ENCODE measurements at places on chromosomes 5 and 9.

GRCh38 chr5:122532035-122532434, 220.0 kb downstream of the SNCAIP start:
- no peak for DNase-seq

DNA sequence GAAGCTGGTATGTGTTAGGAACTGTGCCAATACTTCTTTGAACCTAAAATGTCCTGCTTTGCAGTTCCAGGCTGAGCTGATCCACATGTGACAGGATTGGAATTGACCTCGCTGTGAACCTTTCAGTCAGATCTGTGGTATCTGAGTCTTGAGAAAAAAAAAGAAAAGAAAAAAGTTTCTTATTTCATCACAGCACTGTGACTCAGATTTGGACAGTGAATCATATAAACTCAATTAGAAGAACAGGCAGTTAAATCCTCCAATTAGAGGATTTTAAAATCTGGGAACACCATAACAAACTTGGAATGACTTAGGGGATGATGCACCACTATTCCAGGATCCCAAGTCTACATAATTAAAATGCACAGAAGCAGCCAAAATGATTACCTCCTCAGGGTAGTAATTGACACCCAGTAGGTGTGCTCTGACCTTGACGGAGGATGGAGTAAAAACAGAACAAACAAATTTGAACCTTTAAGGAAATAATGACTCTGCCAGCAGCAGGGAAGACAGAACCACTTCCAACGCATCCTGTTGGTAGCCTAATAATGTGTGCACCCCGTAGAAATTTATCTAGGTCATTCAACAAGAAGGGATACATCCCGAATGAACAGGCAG, 57.8 kb upstream of the RAI14 start:
- no peak for DNase-seq

- DNase-seq = no peak
Measured at GRCh38 chr9:38416461-38416860, 7.8 kb downstream of the IGFBPL1 start.

GRCh38 chr9:126621919-126622735, 8.4 kb downstream of the LMX1B start:
- no peak for DNase-seq

DNA sequence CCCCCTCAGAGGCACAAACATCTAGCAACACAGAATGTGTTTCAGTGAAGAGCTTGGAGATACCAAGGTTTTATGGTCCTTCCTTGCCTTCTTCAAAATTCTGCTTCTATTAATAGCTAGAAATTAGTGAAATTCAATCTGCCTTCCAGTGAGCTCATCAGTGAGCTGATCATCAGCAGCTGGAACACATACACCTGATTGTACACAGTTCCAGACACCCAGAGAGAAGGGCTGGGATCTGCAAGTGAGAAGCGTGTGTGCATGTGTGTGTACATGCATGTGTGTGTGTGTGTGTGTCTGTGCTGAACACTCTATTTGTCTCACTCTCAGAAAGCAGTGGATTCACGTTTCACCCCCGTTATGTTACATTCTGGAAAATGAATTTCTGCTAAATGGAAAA, 28.5 kb downstream of the CFAP90 start:
- DNase-seq = no peak

DNA sequence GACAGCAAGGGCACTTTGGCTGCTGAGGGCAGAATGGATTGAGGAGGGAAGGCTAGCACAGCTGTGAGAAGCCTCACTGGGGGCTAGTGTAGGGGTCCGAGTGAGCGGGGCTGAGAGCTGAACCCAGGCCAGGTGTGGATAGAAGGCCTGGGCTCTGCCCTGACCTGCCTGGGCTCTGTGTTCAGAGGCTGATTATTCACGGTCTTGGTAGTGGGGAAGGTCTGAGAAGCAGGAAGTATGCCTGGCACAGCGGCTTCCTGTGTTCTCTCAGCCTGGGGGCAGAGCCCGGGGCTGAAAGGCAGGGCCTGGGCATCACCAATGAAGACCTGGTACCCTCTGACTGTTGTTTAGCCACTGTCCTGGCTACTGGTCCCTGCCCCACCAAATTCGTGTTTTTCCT, 136.4 kb upstream of the TBC1D2 start:
- no peak for DNase-seq

DNA sequence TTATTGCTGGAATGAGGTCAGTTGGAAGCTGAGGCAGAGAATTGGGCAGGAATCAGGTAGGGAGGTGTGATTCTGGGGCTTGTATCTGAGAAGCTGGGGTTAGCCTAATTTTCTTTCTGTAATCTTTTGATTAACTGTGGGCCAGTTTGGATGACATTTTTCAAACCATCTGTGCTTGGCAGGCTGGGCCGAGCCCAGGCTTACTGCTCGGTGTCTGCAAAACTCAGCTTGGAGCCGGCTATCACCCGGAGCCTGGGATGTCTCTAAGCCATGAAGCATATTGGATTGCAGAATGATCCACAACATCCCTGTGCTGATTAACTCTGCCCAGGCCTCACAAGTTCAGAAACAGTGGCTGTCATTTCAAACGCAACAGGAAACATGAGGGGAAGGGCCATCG, 26.5 kb downstream of the KCNMB1 start:
- no peak for DNase-seq

- peak; percentile 38 for DNase-seq
Measured at GRCh38 chr9:78994471-78994870, 577.3 kb upstream of the TLE4 start.

GRCh38 chr9:72633966-72634365, 112.6 kb downstream of the TMC1 start:
- no peak for DNase-seq

- DNase-seq = no peak
Measured at GRCh38 chr5:180782748-180783147, 19.9 kb downstream of the MGAT1 start.

DNA sequence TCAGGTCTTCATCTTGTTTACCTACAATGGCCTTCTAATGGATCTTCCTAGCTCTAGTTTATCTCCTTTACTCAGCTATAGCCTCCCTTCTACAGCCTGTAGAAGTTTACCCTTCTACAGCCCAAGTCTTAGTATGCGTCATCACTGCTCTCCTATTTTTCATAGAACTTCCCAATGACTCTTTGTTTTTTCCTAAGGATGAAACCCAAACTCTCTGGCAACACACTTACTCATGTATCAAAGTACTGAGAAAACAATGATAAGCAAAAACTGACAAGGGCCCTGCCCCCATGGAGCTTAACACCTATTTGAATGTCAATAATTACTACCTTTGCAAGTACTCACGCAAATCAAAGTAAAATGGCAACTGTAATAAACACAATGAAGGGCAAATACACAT, 33.7 kb downstream of the LEAP2 start:
- DNase-seq = no peak

DNA sequence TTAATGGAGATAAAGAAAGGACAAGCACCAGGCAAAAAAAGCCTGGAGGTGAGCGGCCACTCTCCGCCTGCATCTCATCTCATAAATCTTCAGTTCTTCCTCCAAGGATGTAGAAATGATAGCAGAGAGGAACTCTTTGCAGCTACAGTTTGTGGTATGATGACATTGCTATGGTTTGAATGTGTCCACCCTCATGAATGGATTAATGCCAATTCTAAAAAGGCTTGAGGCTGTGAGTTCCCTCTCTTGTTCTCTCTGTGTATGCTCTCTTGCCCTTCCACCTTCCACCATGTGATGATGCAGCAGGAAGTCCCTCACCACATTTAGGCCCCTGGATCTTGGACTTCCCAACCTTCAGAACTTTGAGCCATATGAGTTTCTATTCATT, 126.4 kb downstream of the SPOCK1 start:
- no peak for DNase-seq

DNA sequence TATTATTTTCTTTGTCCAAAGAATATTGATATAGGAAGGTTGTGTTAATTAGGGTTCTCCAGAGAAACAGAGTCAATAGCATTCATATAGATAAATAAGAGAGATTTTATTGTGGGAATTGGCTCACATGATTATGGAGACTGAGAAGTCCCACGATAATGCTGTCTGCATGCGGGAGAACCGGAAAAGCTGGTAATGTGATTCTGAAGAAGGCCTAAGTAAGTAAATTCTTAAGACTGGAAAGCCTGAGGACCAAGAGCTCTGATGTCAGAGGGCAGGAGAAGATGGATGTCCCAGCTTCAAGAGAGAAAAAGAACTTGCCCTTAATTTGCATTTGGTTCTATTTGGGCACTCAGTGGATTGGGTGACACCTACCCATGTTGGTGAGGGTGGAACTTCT, 307.4 kb upstream of the C9orf72 start:
- DNase-seq = no peak
